ENCODE measurements at places on chromosomes 1 and 21. TPM values are rescaled to one million over a fixed set of nuclear protein-coding genes. Genes with fewer than 3 reads are reported as not detected.

DNA sequence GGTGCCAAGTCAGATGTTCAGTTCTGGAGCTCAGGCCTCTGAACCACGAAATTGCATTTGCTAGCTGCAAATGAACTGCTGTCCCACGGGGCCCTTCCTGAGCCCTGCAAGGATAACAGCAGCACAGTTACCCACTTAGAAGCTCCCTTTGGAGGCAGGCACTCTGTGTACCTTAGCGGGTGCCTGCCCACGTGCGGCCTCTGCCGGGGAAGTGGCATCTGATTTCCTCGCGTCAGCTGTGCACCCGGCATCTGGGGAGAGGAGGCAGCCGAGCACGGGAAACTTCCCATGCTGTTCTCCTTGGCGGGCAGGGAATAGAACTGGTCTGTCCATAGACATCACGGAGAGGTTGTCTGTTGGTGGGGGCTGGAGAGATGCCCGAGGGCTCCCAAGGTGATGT is 148.0 kb upstream of the C1orf174 start:
- H3K27me3 ChIP-seq: no peaks in the 10 kb centered on the region
- no peak for DNase-seq
- no peaks in the 10 kb centered on the region for H3K4me1 ChIP-seq
- no peaks in the 10 kb centered on the region for H3K36me3 ChIP-seq
- H3K27ac ChIP-seq: no peak overlapping the region

Gene SLC6A17
- 0.22 TPM for total RNA-seq

DNA sequence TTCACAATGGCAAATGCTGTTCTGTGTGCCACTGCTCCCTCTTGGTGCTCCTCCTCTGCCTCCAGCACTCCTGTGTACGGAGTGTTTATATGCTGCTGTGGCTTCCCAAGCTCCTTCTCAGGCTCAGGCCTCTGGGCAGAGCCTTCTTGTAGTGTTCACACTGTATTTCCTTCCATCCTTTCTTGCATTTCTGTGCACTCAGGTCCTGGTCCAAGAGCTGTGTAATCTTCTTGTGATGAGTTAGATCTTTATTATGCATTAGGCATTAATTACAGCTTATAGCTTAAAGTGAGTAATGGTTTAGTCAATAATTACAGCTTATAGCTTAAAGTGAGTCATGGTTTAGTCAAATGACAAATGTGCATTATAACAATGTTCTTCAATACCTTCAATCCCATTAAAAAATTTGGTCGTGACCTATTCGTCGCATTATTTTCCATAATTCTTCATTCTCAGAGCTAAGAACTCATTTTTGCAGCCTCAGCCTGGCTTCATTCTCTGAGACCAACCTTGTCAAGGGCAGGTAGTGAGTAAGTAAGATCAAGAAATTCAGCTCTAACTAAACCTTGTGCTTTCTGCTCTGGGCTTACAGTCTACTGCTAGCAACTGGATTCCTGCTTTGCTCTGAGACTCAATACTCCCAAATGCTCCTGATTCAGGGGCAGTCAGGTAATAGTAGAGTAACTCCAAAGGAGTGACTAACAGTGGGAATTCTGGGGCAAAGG is 154.5 kb upstream of the SPAG17 start:
- no peaks in the 10 kb centered on the region for H3K27me3 ChIP-seq
- no peaks in the 10 kb centered on the region for H3K4me1 ChIP-seq
- DNase-seq: no peak
- H3K36me3 ChIP-seq: no peaks in the 10 kb centered on the region

Gene TSPEAR
- not detected for total RNA-seq

DNA sequence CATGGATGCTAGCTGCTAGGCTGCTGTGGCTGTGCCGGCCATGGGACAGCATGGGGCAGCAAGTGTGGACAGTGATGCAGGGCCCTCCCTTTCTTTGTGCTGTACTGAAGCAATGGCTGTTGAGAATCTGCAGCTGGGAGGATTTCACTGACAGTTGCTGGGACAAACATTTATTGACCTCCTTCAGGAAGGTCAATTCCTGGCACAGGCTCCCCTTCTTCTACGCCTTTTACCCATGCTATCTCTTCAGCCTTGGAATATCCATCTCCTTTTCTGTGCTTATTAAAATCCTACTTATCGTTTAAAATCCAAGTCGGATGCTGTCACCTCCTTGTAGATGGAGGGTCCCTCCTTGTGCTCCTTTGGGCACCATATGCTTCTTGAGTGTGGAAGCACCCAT is 213.1 kb upstream of the USP24 start:
- DNase-seq: no peak
- H3K36me3 ChIP-seq: no peaks in the 10 kb centered on the region
- no peaks in the 10 kb centered on the region for H3K27me3 ChIP-seq

DNA sequence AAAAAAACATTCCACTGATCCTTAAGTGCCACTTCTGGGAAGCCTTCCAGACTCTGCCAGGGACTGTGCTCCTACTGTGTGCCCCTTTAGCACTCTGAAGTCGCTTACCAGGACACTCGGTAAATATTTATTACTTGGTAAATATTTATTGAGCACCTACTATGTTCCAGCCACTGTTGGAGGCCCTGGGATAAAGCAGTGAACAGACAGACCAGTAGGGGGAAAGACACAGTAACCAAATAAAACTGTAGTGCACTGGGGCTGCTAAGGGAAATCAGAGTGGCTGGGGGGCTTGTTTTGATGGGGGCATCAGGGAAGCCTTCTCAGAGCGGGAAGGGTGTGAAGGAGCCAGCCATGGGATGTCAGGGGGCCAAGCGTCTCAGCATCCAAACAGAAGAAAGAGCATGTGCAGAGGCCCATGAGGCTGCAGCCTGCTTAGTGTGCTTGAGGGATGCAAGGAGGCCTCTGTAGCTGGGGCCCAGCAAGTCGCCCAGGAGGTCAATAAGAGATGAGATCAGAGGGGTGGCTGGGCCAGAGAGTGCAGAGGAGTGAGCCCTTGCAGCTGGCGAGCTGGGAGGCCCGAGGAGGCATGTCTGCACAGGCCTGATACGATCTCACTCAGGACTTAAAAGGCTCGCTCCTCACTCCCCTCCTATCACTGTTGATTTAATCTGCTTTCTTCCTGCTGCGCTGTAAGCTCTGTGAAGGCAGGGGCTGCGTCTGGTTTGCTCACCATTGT is 28.6 kb downstream of the KAZN start:
- no peaks in the 10 kb centered on the region for H3K4me1 ChIP-seq
- H3K27ac ChIP-seq: no peak overlapping the region
- H3K36me3 ChIP-seq: no peaks in the 10 kb centered on the region
- no peak for DNase-seq

- no peak overlapping the region for H3K4me3 ChIP-seq
- no peaks in the 10 kb centered on the region for H3K4me1 ChIP-seq
- H3K27me3 ChIP-seq: peaks cover 31% of the 10 kb centered on the region
- no peaks in the 10 kb centered on the region for H3K36me3 ChIP-seq
- DNase-seq: no peak
- H3K27ac ChIP-seq: no peak overlapping the region
Measured at GRCh38 chr1:44431861-44432260, 26.8 kb downstream of the RNF220 start.

GRCh38 chr1:248791010-248791409 is 34.7 kb downstream of the SH3BP5L start:
- no peak for DNase-seq
- no peak overlapping the region for H3K27ac ChIP-seq
- no peaks in the 10 kb centered on the region for H3K4me1 ChIP-seq
- H3K27me3 ChIP-seq: no peaks in the 10 kb centered on the region
- no peaks in the 10 kb centered on the region for H3K36me3 ChIP-seq

GRCh38 chr1:204821476-204821875 is 49.2 kb upstream of the NFASC start:
- no peak overlapping the region for H3K27ac ChIP-seq
- no peaks in the 10 kb centered on the region for H3K36me3 ChIP-seq
- no peak overlapping the region for H3K4me3 ChIP-seq

Gene S100A7
- not detected for total RNA-seq

DNA sequence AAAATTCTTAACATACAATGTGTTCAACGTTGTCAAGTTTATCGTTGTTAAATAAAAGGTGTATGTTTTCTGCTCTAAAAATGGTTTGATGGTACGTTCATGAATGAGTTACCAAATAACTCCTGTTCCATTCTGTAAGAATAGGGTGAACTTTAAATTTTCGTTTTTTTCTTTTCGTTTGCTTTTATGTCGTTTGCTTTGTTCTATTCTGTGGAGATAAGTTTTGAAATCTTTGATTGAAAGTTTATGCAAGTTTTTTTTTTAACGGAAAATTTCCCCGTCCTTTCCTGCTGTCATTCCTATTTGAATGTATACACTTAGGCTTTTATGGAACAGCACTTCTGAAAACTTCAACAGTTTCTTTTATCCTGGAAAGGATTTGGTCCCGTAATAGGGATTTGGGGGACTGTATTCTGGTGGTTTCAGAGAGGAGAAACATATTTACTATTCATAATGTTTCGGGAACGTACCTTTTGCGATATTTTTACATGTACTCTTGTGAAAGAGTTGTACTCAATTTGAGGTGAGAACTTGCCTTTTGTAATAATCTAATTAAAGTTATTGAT is 1.7 kb downstream of the DR1 start:
- no peaks in the 10 kb centered on the region for H3K36me3 ChIP-seq
- H3K27me3 ChIP-seq: no peaks in the 10 kb centered on the region
- H3K4me3 ChIP-seq: peak overlapping the region; percentile 83
- H3K4me1 ChIP-seq: peaks cover 40% of the 10 kb centered on the region

GRCh38 chr1:189616893-189617292 is 860.8 kb downstream of the BRINP3 start:
- no peaks in the 10 kb centered on the region for H3K4me1 ChIP-seq
- no peaks in the 10 kb centered on the region for H3K27me3 ChIP-seq
- H3K36me3 ChIP-seq: no peaks in the 10 kb centered on the region

Gene ATF3
- 19.2 TPM for total RNA-seq

- no peaks in the 10 kb centered on the region for H3K27me3 ChIP-seq
- peaks cover 57% of the 10 kb centered on the region for H3K4me1 ChIP-seq
Measured at GRCh38 chr1:34843392-34844251, 15.9 kb downstream of the SMIM12 start.

GRCh38 chr21:43362321-43362791 is 64.6 kb downstream of the SIK1 start:
- H3K27me3 ChIP-seq: no peaks in the 10 kb centered on the region
- H3K4me1 ChIP-seq: peaks cover 18% of the 10 kb centered on the region
- no peak overlapping the region for H3K4me3 ChIP-seq

Measured in tibial nerve (tissue), 4 donors.